T follicular helper cell (primary cell): ENCODE measurements at places on chromosomes 1 and 21.

DNA sequence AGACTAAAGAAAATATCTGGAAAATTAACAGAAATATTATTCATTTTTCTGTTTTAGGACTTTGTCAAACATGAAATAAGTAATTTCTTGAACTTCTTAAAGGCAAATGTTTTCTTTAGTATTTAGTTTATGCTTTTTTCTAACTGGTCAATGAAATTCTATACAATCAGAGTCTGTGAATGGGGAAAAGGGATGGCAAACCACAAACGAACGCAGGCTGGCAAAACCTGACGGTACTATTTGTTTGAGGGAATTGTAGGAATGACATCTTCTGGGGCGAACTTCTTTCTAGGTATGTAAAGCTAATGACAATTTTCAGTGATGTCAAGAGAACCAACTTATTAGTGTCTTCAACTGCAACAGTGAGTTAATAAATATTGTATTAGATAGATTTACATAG is 156.0 kb downstream of the SIPA1L2 start:
- no peak for DNase-seq

DNA sequence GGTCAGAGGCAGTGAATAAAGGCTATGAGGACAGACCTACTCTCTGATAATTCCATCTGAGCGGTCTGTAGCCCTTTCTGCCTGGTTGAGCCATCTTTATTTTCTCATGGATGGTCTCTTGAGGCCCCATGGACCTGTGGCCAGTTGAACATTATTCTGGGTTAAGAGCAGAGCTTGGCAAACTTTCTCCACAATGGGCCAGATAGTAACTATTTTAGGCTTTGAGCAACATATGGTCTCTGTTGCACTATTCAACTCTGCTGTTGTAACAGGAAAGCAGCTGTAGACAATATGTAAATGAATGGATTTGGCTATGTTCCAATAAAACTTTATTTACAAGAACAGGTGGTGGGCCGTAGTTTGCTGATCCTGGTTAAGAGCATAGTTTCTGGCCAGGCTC is 62.7 kb downstream of the KAZN start:
- DNase-seq: no peak

DNA sequence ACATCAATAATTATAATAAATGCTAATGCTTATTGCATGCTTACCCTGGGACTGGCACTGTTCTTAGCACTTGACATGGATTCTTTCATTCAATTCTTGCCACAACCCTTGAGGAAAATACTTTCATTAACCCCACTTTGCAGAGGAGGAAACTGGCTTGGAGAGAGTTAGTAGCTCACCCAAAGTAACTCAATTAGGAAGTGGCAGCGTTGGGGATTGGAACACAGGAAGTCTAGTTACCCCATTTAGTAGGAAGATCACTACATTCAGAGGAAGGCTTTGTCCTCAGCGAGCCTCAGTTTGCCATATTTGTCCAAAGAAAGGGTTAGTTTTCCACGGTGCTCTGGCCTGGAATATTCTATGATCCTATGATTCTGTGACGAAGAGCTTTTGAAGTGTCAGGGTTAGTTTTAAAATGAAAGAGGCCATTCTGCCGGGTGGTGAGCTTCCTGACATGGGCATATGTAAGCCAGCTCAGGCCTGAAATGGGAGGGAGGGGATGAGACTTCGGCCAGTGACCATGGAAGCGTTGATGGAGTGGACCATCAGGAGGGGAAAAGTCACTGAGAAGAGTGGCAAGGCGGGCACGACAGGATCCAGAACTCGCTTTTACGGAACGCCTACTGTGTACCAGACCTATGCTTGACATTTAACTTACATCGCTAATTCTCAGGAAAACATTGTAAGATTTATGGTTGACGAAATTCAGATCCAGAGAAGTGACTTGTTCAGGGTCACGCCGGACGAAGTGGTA is 28.2 kb upstream of the EPB41 start:
- DNase-seq: no peak

- DNase-seq: peak; percentile 33
Measured at GRCh38 chr21:34889320-34889675, 159.8 kb downstream of the RUNX1 start.

GRCh38 chr21:36716387-36716786 is 17.5 kb downstream of the SIM2 start:
- no peak for DNase-seq

DNA sequence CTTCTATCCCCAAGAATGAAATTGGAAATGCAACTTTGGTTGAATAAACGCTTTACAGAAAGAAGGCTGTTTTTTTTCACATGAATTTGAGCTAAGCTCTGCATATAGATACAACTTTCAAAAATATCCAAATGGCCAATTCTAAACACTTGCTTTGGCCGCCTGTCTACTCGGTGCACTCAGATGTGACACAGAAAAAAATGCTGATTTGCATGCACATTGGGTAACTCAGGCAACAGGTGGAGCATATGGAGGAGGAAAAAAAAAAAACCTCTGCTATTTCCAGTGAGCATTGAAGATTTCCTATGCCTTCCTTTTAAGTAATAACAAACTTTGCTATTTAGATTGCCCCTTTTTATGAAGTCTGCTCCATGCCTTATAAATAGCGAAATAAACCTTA is 262.5 kb downstream of the GRIK1 start:
- no peak for DNase-seq

DNA sequence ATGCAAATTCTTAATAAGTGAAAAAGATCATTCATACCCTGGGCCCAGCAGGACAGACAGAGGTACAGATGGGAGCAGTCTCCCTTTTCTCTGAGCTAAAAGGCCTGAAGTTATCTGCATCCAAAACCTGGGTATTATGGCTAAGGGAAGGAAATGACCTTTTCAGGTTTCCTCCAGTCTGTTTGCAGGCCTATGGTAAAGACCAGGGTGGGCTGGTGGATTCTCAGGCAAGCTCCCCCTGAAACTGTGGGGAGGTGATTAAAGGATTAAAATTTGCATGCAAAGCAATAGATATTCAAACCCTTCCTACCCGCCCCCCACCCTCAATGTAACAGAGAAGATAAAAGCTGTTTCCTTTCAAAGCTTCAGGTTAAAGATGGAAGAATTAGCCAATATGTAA is 471.8 kb upstream of the RUNX1 start:
- DNase-seq: no peak

GRCh38 chr1:7292714-7293419 is 478.2 kb upstream of the VAMP3 start:
- no peak for DNase-seq

- DNase-seq: no peak
Measured at GRCh38 chr21:37530901-37531351, 164.4 kb downstream of the DYRK1A start.

DNA sequence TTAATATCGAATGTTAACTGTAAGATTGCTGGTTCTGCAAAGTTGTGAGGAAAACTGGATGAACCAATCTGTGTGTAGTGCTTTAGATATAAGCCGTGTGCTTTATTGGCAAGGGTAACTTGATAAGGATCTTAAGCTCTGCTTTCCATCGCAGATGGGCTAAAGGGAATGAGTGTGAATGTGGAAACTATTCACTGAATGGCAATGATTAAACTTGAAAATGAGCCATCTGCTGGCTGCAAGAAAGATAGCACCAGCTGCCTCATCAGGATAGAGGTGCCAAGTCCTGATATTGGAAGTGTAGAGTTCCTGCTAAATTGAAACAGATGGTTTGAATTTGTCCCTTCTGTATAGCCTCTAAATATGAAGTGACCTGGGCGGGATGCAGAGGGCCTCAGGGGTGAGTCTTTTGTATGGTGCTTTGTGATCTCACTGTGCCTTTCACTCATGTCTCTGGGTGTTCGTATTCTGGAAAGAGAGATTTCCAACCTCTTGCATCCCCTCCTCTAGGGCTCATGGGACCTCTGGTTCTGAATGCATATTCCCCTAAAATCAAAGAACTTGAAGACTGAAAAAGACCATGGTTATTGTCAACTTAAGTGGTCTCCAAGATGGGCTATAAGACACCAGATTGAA is 9.2 kb downstream of the FCRL3 start:
- no peak for DNase-seq

GRCh38 chr1:24206083-24206464 is 19.0 kb upstream of the IFNLR1 start:
- no peak for DNase-seq

DNA sequence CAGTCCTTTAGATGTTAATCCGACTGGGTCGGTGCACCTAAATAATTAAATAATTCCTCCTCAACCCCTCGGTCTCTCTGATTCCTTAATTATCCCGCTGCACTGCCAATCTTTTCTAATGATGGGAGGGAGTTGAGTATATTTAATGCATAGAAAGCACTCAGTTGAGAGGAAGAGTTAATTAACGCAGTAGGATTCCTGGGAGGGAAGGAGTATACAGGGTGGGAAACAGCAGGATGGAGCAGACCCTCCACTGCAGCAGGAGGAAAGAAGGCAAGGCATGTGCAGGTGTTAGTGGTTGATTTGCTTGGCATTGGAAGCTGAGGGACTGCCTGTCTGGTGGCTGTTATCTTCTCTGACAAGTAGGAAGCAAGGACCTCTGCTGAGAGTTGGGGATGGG is 9.9 kb upstream of the REN start:
- no peak for DNase-seq

GRCh38 chr21:43020177-43020576 is 45.8 kb downstream of the PKNOX1 start:
- no peak for DNase-seq

DNA sequence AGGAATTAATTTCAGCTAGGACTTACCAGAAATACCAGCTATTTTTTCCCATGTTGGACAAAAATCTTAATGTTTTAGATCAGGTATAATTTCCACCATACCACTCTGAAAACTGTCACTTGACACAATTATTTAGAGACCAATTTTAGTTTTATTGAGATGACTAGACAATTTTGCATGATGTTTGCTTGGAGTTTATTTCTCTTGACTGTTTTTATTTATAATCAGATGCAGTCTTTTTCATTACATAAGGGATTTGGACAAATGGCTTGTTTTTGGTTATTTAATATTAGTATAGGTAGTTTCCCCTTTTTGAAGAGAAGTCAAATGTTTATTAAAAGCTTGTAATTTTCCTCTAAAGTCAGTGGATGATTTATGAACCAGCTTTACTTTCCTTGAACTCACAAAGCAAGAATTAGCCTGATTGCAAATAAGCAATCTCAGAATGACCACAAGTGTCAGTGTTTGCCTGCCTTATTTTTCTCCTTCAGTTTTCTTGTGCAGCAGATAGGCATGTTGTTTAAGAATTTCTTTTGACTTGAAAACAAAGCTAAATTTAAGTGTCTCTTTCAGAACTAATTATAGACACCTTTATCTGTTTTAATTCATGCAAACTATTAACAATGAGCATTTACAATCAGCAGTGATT is 3.8 kb upstream of the B3GALT2 start:
- no peak for DNase-seq

GRCh38 chr1:99176753-99177152 is 87.5 kb upstream of the PLPPR4 start:
- DNase-seq: no peak

DNA sequence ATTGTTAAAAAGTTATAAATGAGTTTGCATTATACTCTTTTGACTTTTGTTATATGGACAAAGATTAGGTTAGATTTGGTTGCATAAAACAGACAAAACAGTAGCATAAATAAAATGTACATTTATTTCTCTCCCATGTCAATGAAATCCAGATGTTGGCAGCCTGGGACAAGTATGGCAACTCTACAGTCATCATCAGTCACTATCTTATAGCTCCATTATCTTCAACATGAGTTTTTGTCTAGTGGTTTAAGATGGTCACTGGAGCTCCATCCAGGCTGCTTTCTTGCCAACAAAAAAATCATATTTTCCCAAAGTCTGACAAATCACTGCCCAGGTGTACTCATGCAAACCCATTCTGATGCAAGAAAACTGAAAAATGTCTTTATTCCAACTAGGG is 83.8 kb downstream of the CD58 start:
- DNase-seq: no peak

DNA sequence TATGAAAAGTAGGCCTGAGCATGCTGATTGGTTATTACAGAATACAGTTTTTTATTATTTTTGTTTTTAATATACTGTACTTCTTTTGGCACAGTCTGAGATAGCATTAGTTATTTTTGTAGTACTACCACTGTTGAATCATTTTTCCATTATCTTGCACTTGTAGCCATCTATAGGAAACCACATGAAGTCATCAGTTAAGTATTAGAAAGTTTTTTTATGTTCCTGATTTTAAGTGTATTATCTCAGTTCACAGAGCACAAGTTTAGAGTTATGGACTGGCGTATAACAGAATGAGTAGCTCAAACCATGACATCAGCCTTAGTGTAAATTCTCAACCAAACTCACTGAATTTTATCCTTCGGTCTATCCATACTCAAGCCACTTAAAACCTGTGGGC is 22.8 kb downstream of the DHX9 start:
- no peak for DNase-seq

DNA sequence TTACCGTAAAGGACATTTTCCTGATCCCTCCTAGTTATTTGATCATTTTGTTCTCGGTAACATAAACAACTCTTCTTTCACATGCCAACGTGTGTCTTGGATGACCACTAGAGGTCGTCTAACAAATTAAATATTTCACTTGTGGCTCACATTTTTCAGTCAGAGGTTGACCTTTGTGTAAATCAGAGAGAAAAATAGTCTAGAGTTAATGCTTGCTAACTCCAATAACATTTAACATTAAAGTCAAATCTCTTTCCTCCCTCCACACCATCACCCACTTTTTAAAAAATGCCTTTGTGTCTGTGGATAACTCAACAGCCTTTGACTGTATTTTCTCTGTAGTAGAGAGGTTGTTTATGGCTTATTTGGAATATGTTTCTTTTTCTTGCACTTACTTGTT is 220.5 kb upstream of the B3GALT2 start:
- DNase-seq: no peak
